Thoracic aorta (tissue), 2 donors: ENCODE measurements at places on chromosomes 1 and 21. TPM values are rescaled to one million over a fixed set of nuclear protein-coding genes. Genes with fewer than 3 reads are reported as not detected.

GRCh38 chr1:25342846-25343245 lies 4.7 kb downstream of the TMEM50A start:
- H3K4me3 ChIP-seq: no peak overlapping the region
- H3K36me3 ChIP-seq: peaks cover 9% of the 10 kb centered on the region
- H3K27ac ChIP-seq: no peak overlapping the region
- peaks cover 27% of the 10 kb centered on the region for H3K4me1 ChIP-seq

DNA sequence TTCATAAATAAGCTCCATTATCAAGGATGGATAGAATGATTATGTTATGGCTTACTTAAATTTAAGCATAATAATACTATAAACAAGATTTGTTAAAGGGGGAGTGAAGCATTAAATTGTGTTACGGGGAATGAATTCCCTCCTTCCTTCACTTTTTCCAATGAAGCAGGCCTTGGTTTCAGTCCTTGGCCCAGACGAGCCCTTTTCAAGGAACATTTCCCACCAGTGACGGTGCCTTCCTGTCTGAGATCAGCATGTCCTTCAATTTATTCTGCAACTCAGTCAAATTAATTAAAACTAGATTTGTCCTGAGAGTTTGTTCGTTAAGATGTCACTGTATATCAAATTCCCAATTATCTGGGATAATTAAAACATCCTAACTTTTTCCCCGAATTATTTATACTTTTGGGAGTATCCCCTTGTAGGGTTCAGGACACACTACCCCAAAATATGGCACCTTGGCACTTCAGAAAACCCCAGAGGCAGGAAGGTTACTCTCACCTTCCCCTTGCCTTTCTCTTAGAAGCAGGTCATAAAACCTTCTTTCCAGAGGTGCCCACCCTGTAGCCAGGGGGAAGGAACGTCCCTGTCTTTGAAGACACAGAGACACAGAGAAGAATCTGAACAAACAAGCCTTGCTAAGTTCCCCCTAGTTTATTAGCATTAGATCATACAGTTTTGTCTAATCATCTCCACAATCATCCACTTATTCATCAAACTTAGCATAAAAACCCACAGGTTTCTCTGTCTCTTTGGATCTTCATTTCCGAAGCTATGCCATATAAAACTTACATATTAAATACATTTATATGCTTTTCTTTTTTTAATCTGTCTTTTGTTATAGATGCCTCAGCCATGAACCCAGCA lies 86.2 kb upstream of the ARHGAP29 start:
- no peak for DNase-seq
- peaks cover 83% of the 10 kb centered on the region for H3K4me1 ChIP-seq
- no peaks in the 10 kb centered on the region for H3K36me3 ChIP-seq
- H3K4me3 ChIP-seq: no peak overlapping the region
- H3K27ac ChIP-seq: peak overlapping the region; percentile 75
- H3K27me3 ChIP-seq: no peaks in the 10 kb centered on the region

- H3K36me3 ChIP-seq: peaks cover 5% of the 10 kb centered on the region
- H3K4me1 ChIP-seq: no peaks in the 10 kb centered on the region
- H3K27ac ChIP-seq: no peak overlapping the region
- no peak overlapping the region for H3K4me3 ChIP-seq
- no peak for DNase-seq
Observed at GRCh38 chr1:20975668-20976067, 188.6 kb upstream of the HP1BP3 start.

GRCh38 chr1:198597690-198598430 lies 41.0 kb upstream of the PTPRC start:
- no peaks in the 10 kb centered on the region for H3K4me1 ChIP-seq
- DNase-seq: no peak
- H3K36me3 ChIP-seq: no peaks in the 10 kb centered on the region
- H3K27me3 ChIP-seq: no peaks in the 10 kb centered on the region
- no peak overlapping the region for H3K27ac ChIP-seq

The HES5 gene
- total RNA-seq: 2.7 TPM

The MTOR gene
- total RNA-seq: 48.7 TPM
